ENCODE measurements at places on chromosomes 2 and 18. TPM values are rescaled to one million over a fixed set of nuclear protein-coding genes. Genes with fewer than 3 reads are reported as not detected.

CREB1 gene
- total RNA-seq = 71.1 TPM

DYSF gene
- total RNA-seq = 0.87 TPM

DYNAP gene
- total RNA-seq = not detected

RMC1 gene
- 41.9 TPM for total RNA-seq

L3MBTL4 gene
- 0.49 TPM for total RNA-seq

NLRC4 gene
- total RNA-seq = not detected

C2orf78 gene
- not detected for total RNA-seq

CPLX4 gene
- not detected for total RNA-seq

MLPH gene
- total RNA-seq = 0.47 TPM

SCN7A gene
- total RNA-seq = 0.05 TPM

LOXL3 gene
- 0.49 TPM for total RNA-seq

KCNK3 gene
- total RNA-seq = 0.08 TPM

FAHD2A gene
- 15.8 TPM for total RNA-seq

TDRD15 gene
- total RNA-seq = not detected

DCAF17 gene
- 26.9 TPM for total RNA-seq

SETBP1 gene
- total RNA-seq = 7.6 TPM

TBR1 gene
- total RNA-seq = not detected

SLC9A4 gene
- not detected for total RNA-seq

DSC3 gene
- not detected for total RNA-seq

PFN4 gene
- total RNA-seq = not detected

MEIS1 gene
- 0.46 TPM for total RNA-seq

GNLY gene
- total RNA-seq = 15.0 TPM

SERPINB12 gene
- not detected for total RNA-seq

GDF7 gene
- total RNA-seq = not detected

KCTD1 gene
- 3.7 TPM for total RNA-seq

CNTNAP5 gene
- total RNA-seq = not detected

SPEG gene
- total RNA-seq = 2.1 TPM

NUP35 gene
- total RNA-seq = 55.0 TPM

TNFRSF11A gene
- 1.7 TPM for total RNA-seq

RPE gene
- total RNA-seq = 44.2 TPM

ATP8B1 gene
- 0.15 TPM for total RNA-seq

SCN9A gene
- not detected for total RNA-seq

GPR35 gene
- 3.3 TPM for total RNA-seq

RNF152 gene
- total RNA-seq = 1.6 TPM

WNT6 gene
- total RNA-seq = 0.11 TPM

NOTO gene
- total RNA-seq = not detected

G6PC2 gene
- not detected for total RNA-seq

GLI2 gene
- 0.30 TPM for total RNA-seq
